Liver (tissue), 10 donors: ENCODE measurements at places on chromosomes 2 and 18.

GRCh38 chr2:184203661-184204060 is 394.7 kb upstream of the ZNF804A start:
- DNase-seq: no peak

DNA sequence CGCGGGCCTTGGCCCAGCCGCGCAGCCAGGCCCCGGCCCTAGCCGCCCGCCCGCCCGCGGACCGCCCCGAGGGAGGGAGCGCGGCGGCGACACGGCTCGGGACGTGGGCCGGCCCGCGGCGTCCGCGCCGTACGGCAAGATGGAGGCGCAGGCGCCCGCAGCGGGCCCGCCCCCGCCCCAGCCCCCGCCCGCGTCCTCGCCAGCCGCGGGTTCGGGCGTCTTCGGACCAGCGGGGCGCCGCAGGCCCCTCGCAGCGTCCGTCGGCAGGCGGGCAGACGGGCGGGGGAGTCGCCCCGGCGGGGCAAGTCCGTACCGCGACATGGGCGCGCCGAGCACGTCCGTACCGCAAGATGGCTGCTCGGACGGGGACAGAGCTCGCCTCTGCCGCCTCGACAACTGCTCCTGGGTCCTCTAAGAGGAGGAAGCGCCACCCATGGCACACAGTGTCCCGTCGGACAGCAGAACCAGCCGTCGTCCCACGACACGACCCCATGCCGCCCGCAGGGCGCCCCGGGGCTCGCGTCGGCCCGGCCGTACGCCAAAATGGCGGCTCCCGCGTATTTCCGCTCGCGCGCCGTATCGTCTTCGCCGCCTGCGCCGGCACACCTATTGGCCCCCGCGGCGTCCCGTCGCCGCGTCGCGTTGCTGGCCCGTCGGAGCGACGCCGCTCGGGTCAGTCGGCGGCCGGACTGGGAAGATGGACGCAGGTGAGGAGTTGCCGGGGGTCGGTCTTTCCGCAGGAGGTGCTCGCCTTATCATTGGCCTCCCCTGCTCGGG is at the start of the genes ATG4B and THAP4:
TSS of gene ATG4B (plus strand) at position 676 of the 777 bp plus-strand sequence. CDS start at position 698, 22 bp downstream.
TSS of gene THAP4 (minus strand) at position 141 of the 777 bp plus-strand sequence. CDS start 141 bp downstream, outside the sequence.
- DNase-seq: peak; percentile 84

- DNase-seq: no peak
Observed at GRCh38 chr2:181366675-181367175, 90.5 kb upstream of the ITGA4 start.

DNA sequence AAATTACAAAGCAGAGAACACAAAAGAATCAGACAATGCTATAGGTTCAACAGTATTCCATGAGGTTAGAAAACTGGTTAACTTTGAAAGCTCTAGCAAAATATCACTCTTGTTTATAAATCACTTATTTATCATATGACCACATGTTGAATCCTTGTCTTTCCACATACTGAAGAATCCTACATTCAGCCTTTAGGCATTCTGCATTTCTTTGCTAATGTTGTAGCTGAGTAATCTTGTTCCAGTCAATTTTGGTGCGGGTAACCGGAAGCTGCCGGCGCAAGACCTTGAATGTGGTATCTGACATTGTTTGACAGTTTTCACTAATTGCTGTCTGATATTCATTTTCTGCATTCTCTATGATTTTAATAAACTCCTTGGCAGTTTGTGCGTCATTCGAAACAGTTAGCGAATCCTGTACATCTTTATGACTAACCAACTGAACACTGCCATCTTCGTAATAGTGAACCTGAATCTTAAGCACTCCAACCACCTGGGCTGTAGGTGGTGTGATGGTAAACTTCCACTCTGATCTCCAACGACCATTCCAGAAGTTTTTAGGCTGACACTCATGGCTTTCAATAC is 154.1 kb downstream of the BAZ2B start:
- no peak for DNase-seq

DNA sequence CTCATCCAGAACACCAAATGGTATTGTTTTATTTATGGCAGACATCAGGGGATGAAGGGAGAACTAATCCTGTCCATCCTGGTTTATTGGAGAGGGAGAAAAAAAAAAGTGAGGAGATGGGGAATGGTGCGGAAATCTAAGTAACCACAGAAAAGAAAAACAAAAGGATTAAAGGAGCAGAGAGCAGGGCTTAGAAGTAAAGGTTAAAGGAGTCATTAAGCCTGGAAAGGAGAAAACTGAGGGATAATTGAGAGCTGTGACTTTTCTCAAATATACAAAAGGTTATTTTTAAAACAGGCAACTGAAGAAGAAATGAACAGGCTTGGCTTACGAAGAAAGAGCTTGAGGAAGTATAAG is 127.2 kb upstream of the PPP1CB start:
- no peak for DNase-seq

DNA sequence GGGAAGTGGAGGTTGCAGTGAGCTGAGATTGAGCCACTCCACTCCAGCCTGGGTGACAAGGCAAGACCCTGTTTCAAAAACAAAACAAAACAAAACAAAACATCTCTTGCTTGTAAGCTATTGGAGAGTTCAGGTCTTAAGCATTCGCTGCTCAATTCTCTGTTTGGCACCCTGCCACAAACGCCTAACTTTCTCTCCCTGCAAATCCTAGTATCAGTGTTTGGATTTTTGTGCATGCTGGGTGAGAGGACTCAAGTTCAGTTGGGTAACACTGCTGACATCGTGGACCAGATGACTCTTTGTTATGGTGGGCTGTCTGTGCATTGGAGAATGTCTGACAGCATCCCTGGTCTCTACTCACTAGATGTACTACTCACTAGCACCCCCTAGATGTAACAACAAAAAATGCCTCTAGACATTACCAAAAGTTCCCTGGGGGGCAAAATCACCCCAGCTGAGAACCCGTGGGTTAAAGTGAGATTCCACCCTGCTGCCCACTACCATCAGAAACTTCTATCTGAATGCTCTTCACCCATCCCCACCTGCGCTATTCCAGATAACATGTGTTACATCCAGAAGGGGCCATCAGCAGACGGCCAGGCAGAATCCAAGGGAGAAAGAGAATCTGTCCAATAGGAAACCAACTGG is 50.9 kb downstream of the CACNB4 start:
- DNase-seq: no peak

GRCh38 chr2:192194265-192194865 is 368 bp downstream of the TMEFF2 start:
- no peak for DNase-seq

GRCh38 chr18:28581521-28582071 is 404.7 kb upstream of the CDH2 start:
- no peak for DNase-seq

DNA sequence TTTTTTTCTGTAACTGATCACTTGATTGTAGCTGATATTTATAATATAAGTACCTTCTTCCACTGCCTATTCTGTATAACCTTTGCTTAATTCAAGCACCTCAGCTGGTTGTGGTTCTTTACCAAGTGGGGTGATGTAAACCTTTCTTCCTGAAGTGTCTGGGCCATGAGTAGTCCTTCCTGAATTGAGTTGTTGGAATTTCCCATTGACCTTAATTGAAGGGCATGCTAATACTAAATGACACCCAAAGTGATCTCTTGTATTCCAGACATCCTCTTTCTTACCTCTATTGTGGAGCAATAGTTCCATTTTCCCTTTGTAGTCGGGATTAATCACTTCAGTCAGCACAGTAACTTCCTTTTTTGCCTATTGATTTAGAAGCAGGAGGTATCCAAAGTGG is 1496.8 kb upstream of the CELF4 start:
- DNase-seq: no peak

DNA sequence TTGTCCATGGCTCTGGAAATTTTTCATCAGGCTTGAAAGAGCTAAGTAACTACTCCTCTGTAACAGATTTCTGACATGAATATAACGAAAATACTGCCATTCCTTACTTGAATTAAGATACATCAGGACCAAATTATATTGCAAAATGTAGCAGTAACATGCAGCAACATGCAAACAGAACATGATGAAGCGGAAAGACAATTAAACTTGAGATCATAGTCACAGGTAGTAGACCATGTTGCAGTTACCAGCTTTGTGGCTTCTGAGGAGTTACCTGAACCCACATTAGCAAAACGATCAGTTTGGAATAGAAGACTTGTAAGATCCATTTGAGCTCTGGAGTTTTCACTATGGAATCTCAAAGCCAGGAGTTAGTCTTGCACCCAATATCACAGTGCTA is 76.2 kb downstream of the MREG start:
- no peak for DNase-seq

DNA sequence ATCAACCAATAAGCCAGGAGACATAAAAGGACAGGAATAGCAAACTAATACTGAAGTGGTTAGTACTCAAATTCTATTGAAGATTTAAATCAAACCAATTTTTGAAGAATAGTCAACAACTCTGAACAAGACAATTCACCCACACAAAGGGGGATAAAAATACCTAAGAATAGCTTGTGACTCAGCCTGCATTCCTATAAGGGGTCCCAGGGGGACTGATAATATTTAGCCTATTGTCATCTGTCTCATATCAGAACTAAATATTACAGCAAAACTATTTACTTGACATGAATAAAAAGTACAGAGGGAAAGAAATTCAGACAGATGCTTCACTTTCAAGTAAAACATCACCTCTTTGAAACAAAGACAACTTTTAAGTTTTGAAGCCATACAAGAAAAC is 7.7 kb downstream of the ITSN2 start:
- no peak for DNase-seq

DNA sequence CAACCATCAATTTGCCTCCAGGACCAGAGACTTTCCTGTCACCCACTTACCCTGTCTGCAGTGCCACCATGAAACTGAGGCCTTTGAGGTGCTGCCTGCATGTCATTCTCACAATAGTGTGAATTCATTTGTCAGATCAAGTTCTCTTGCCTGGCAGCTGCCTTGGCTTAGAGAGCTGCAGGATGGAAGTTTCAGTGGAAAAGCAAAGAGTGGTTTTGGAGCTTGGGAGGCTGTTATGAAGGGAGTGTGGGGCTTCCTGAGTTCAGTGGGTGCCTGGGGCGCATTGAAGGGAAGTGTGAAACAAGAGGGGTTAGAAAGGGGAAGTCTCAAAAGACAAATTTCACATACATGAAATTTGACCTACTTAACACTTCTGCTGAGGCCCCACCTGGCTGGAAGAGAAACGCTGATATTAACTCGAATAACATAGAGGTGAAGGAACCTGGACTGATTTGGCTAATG is 7.9 kb upstream of the LBH start:
- no peak for DNase-seq
